Activated CD4-positive, alpha-beta T cell treated with anti-CD3 and anti-CD28 coated beads for 36 hours (primary cell): ENCODE measurements at places on chromosomes 16 and 17. TPM values are rescaled to one million over a fixed set of nuclear protein-coding genes. Genes with fewer than 3 reads are reported as not detected.

Gene OR2C1
- not detected for total RNA-seq

Gene RSKR
- total RNA-seq = 17.6 TPM

Gene CCL5
- 50.4 TPM for total RNA-seq

Gene PIRT
- not detected for total RNA-seq

Gene ENPP7
- total RNA-seq = not detected

Gene GAS2L2
- 0.07 TPM for total RNA-seq

Gene CDRT15L2
- not detected for total RNA-seq

Gene HEATR9
- not detected for total RNA-seq

Gene VMO1
- 0.30 TPM for total RNA-seq

Gene ABCC11
- total RNA-seq = 0.07 TPM

Gene CHD9NB
- total RNA-seq = not detected

Gene HSD11B2
- 2.0 TPM for total RNA-seq
